ENCODE measurements at places on chromosomes 13 and 19.

- DNase-seq: no peak
These were observed 3.8 kb downstream of the GJB2 start for GRCh38 chr13:20188667-20189553.

GRCh38 chr19:6639439-6639838 is 30.5 kb downstream of the TNFSF14 start:
- DNase-seq: no peak

DNA sequence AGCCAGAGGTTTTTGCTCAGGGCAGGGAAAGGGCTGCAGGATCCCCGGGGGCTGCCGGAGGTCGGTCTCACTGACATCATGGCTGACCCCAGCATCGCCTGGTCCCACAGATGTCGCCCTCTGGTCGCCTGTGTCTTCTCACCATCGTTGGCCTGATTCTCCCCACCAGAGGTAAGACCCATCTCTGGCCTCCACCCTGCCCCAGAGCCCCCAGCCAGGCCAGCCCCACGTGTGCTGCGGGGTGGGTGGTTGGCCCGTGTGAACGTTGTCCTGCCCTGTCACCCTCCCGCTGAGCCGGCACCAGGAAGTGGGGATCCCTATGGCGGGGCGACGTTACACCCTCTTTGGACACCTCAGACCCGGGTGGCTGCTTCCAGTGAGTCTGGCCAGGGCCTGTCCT is 906 bp downstream of the FXYD5 start:
- peak; percentile 77 for DNase-seq

DNA sequence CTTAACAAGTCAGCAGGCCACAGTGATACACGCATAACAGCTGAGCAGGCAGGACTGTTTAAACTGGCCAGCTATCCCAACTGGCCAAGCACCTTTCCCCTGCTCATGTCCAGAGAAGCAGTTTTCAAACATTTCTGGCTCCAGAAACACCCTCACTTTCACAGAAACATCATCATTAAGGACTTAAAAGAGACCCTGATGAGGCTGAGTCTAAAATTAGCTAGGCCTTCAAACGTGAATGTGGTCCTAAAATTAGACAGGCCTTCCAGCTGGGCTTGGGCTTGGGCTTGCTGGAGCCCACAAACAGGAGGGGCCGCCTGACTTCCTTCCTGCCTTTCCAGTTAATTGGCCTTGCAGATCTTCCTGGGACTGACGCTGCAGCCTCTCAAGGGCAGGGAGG is 334.2 kb downstream of the DNAJC15 start:
- DNase-seq: no peak

DNA sequence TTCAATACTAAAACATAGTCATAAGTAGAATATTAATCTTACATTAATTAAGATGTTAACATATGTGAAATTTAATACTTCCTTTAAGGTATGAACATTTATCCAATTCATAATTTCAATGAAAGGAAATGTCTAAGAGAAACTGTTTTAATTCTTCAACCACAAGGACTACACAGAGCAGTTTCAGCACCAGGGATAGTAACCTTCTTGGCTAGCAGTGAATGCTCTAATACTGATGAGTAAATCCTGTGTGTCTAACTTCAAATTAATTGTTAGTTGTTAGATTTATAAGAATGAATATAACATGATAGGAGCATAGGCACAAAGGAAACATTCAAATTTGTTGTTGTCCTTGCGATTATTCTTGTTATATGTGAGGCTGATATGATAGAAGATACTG is 15.6 kb upstream of the NBEA start:
- no peak for DNase-seq

DNA sequence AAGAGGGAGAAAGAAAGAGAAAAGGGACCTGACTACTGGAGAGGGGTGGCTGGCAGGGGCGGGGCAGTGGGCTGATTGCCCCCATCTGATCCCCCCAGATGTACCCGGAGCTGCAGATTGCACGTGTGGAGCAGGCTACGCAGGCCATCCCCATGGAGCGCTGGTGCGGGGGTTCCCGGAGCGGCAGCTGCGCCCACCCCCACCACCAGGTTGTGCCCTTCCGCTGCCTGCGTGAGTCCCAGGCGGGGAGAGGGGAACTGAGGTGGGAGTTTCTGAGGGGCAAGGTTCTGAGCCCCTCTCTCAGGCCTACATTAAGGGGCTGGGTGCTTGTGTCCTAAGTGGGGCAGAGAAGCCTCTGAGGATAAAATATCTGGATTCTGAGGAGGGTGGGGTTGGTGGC is 2.4 kb downstream of the APLP1 start:
- DNase-seq: no peak

GRCh38 chr19:5002143-5002542 is 33.2 kb downstream of the KDM4B start:
- DNase-seq: no peak

DNA sequence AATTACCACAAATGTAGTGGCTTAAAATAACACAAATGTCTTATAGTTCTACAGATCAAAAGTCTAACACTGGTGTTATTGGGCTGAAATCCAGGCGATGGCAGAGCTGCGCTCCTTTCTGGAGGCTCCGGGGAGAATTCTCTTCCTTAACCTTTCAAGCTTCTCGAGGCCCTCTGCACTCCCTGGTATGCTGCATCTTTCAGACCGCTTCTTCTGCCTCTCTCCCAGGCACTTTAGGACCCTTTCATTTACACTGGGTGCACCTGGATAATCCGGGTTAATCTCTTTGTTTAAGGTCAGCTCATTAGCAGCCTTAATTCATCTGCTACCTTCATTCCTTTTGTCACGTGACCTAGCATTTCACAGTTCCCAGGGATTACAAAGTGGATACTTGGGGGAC is 211.3 kb upstream of the RFC3 start:
- DNase-seq: no peak

GRCh38 chr13:26819046-26819445 is 58.5 kb upstream of the GPR12 start:
- no peak for DNase-seq

DNA sequence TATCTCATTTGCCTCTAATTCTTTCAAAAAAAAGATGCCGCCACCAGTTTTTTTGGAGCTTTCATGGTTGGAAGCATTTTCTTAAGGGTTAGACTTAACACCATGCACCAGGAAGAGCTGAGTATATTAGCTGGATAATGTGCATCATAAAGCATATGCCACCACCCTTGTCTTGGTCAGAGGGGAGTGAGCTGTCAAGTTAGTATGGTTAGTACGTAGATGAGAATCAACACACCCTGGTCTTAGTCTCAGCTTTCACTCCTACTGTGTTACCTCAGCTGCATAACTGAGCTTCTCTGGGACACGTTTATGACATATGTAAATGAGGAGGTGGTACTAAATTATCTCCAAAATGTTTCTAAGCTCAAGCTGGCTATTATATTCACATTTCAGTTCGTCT is 415.6 kb downstream of the DCT start:
- DNase-seq: no peak

DNA sequence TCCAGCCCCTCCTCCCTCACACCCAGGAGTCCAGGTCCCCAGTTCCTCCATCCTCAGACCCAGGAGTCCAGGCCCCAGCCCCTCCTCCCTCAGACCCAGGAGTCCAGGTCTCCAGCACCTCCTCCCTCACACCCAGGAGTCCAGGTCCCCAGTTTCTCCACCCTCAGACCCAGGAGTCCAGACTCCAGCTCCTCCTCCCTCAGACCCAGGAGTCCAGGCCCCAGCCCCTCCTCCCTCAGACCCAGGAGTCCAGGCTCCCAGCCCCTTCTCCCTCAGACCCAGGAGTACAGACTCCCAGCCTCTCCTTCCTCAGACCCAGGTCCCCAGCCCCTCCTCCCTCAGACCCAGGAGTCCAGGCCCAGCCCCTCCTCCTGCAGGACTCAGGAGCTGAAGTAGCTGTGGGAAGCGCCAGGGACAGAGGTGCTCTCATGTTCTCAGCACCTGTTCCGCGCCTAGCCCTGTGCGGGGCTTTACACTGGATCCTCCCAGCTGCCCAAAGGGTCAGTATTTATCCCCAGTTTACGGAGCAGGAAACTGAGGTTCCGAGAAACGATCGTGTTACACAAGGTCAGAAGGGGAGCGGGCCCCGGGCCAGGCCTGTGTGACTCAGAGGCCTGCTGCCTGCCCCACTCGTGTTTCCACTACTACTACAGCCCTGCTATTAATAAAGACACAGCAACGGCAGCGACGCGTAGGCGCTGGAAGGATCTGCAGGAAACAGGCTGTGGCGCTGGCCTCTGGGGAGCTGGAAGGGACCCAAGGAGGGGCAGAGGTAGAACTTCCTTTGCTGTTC is 1.7 kb upstream of the SBK3 start:
- DNase-seq: no peak

- DNase-seq: no peak
These were observed 9.3 kb upstream of the PSPC1 start for GRCh38 chr13:19791953-19792537.

GRCh38 chr13:47178090-47178950 is 281.5 kb upstream of the HTR2A start:
- DNase-seq: no peak

GRCh38 chr19:2579678-2580280 is 103.9 kb downstream of the GADD45B start:
- no peak for DNase-seq

DNA sequence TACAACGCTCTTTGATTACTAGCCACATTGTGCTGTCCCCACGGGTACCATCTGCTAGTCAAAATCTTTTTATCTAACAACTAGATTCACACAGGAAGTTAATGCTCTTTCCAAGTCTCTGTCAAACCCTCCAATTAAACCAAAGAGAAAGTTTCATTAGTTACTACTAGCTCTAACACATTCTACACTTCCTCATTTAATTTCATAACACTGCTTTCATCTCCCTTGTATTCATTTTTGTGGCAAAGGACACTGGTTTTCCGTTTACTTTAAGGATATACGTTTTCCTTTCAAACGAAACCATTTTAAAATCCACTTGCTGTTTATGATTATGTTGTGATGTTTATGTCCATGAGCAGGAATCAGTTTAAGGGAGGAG is 5.3 kb downstream of the DYRK1B start:
- DNase-seq: no peak

GRCh38 chr13:43935878-43936277 is 56.2 kb downstream of the LACC1 start:
- no peak for DNase-seq

DNA sequence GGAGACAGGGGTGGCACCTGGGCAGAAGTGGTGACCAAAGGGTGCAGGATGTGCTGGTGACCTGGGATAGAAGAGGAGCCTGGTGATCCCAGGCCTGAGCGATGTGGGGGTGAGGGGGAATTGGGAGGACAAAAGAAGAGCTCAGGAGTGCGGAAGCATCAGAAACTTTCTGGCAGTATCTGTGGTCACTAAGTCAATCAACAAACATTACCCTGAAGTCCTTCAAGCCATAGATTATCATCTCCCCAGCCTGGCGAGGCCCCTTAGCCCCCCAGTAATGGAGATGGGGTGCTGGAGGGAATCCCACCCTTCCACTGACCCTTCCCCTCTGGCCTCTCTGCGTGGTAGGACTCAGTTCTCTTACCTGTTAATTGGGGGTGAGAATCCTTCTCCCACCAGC is 10.5 kb downstream of the MEF2B start:
- DNase-seq: no peak

- no peak for DNase-seq
These were observed 48.6 kb downstream of the SPATA13 start for GRCh38 chr13:24209138-24209537.

GRCh38 chr13:38394777-38395496 is 45.3 kb downstream of the UFM1 start:
- no peak for DNase-seq

DNA sequence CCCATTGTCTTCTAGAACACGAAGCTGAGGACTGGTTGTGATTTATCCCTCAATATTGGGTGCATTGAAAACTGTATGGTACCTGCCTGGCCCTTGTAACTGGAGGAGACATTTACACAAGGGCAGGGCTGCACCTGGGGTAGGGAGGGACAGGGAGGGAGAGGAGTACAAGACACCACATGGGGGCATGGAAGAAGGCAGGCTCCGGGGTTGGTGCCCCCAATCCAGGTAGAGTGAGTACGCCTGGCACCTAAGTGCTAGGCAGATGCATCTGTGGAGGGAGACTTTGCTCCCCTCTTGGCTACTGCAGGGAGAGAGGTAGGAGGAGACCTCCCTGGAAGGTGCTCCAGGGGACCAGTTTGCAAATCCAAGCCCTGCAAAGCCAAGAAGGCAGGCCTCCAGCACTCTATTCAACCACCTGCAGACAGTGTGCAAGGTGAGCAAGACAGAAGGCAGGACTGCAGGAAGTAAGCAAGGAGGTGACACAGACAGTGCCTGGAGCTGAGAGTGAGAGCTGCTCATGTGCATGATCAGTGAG is 19.4 kb upstream of the UQCRFS1 start:
- DNase-seq: no peak

- no peak for DNase-seq
These were observed 20.1 kb downstream of the DEDD2 start for GRCh38 chr19:42197375-42197817.

DNA sequence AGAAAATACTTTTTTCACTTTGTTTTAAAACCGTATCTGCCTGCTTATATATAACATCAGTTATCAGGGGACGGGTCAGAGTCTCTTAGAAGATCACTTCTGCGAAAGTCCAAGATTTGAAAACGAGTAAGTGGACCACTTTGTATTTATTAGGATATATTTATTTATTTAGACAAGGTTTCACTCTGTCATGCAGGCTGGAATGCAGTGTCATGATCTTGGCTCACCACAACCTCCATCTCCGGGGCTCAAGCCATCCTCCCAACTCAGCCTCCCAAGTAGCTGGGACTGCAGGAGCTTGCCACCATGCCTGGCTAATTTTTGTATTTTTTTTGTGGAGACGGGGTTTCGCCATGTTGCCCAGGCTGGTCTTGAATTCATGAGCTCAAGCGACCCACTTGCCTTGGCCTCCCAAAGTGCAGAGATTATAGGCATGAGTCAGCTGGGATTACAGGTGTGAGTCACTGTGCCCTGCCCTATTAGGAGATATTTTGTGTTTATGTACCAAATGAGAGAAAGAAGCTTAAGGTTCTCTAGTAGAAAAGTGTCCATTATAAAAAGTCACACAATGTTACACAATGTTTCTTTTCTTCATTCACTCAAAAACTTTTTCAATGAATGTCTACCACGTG is 39.5 kb downstream of the RASL11A start:
- DNase-seq: peak; percentile 19

DNA sequence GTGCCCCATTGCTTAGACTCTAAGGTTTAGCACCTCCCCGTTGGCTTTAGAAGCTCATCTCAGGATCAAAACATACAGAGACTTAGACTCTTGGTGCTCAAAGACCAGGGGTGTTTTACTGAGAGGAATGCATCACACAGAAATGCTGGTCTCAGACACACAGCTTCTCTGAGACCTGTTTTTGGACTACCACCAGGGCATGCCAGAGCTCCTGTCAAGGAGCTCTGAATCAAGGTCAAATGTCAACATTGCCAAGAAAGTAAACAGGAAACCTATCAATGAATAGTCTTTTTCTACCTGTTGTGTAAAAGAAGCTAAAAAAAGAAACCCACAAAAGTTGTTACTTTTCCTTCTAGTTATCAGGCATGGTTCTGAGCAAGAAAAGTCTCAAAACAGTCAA is 149.2 kb downstream of the COL4A1 start:
- DNase-seq: no peak

DNA sequence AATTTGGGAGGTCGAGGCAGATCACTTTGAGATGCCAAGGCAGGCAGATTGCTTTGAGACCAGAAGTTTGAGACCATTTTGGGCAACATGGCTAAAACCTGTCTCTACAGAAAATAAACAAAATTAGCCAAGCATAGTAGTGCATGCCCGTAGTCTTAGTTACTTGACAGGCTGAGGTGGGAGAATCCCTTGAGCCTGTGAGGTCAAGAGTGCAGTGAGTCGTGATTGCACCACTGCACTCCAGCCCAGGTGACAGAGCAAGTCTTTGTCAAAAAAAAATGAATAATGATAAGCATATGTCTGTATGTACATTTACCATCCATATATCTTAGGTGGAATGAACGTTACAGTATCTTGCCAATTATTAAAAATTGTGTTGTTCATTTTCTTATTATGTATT is 2447.7 kb downstream of the PCDH9 start:
- DNase-seq: no peak

GRCh38 chr19:23771761-23772674 is 13.3 kb upstream of the ZNF681 start:
- peak; percentile 30 for DNase-seq
